ENCODE measurements at places on chromosomes 16 and 17.

GRCh38 chr16:81442220-81442915, 2.2 kb upstream of the CMIP start:
- DNase-seq, result peak; percentile 30

DNA sequence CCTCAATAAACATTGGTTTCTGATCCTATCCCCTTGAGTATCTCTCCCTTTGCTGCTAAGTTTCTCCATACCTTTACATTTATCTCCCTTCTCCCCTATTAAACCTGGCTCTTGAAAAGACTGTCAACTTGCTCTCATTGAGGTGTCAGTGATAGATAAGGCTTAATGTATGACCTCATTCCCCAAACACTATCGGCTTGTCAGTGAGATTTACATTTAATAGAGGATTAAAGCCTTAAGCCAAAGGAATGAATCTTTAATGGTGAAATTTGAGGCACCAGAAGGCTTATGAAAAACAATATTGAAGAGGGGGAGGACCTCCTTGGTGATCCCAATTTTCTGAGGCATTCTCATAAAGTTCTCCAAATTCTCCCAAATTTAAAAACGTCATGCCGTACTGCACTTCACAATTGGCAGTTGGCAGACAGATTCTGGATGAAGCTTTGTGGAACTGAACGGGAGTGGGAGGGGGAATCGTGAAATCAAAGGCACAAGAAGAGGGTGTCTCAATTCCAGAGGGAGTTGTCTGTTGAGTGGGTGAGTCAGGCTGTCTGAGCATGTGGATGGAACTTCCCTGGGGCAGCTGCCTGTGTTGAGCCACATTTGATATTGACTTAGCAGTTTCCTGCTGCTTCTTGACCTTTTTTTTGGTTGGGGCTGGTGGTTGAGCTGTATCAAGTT, 478.8 kb downstream of the NPIPA7 start:
- DNase-seq, result no peak

DNA sequence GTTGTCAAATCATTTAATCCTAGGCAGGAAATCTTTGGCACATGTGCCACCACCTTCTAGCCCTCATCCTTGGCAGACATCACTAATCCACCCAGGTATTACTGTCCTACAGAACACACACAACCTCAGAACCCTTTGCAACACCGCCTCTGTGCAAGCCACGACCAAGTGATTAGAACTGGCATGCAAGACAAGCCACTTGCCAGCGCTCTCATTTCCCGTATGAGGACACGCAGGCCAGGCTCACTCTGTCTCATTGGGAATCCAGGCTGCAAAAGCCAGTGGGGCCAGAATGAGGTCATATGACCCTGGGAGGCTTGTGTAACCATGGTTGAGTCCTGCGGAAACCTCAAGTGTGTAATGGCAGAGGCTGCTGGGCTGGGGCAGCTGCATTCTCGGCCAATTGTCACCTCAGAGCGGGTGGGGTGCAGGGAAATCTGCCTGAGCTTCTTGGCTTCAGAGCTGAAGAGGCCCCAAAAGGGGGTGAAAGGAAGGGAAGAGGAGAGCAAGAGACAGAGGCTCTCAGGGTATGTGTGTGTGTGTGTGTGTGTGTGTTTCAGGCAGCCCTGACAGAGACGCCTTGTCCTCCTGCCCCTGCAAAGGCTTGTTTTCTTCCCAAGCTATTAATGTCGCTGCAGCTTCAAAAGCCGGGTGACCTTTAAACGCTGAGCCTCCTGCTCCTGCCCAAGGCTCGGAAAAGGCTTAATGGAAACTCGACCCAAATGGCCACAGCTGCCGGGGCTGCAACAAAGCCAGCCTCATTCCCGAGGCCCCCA, 43.2 kb upstream of the MRPS23 start:
- DNase-seq, result no peak

DNA sequence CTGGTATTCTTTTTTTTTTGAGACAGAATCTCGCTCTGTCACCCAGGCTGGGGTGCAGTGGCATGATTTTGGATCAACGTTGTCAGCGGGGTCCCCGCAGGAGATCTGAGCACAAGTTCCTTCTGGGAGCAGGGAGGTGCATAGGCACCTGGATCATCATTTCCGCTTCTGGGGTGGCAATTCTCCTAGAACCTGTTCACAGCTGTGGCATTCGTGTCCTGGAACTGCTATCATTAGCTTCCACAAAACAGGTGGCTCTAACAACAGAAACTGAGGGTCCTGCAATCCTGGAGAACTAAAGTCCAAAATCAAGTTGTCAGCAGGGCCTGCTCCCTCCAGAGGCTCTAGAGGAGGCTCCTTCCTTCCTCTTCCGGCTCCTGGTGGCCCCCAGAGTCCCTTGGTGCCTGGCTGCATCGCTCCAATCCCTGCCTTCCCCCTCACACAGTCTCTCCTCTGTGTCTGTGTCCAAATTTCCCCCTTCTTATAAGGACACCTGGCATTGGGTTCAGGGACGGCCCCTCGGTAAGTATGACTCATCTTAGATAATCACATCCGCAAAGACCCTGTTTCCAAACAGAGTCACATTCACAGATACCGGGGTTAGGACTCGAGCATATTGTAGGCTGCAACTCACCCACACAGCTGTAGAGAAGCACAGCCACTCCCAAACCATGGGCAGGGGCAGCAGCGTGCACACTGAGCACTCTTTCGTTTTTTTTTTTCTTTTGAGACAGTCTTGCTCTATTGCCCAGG, 43.5 kb upstream of the KLHDC4 start:
- peak; percentile 94 for DNase-seq

GRCh38 chr17:3542410-3543088, 15.1 kb downstream of the TRPV3 start:
- DNase-seq, result no peak

DNA sequence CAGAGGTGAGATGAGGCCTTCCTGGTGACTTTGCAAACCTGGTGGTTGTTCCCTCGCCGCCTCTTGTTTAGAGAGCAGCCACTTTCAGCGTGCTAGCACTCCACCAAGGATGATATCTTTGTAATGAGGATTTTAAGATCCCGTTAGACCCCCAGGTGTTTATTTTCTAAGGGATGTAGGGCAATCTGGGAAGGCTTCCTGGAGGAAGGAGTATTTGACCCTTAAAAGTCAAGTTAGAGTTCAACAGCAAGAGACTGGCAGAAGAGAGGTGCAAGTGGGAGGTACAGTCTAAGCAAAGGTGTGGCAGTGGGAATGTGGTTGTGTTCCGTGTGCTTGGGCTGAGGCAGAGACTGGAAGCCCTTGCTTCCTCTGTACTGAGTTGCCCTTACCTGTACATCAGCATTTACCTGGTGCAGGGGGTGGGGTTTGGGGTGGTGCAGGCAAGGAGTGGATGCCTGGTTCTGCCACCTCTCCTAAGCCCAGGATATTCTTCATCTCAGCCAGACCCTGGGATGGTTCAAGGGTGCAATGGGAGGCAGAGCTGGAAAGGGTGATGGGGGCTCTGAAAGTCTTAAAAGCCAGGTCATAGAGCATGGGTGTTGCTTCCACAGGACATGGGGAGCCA, 83.6 kb downstream of the SDR42E1 start:
- DNase-seq, result no peak

- no peak for DNase-seq
Measured at GRCh38 chr16:58021661-58022551, 3.6 kb upstream of the MMP15 start.

DNA sequence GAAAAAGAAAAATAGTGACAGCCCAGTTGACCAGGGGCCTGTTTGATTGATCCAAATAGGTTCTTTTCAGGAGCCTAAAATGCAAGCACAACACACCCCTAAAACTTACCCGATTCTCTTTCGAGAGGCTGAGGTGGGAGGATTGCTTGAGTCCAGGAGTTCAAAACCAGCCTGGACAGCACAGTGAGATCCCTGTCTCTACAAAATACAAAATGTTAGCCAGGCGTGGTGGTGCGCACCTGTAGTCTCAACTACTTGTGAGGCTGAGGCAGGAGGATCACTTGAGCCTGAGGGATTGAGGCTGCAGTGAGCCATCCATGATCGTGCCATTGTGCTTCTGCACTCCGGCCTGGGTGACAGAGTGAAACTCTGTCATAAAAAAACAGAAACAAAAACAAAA, 1.5 kb upstream of the KIF19 start:
- DNase-seq, result no peak

DNA sequence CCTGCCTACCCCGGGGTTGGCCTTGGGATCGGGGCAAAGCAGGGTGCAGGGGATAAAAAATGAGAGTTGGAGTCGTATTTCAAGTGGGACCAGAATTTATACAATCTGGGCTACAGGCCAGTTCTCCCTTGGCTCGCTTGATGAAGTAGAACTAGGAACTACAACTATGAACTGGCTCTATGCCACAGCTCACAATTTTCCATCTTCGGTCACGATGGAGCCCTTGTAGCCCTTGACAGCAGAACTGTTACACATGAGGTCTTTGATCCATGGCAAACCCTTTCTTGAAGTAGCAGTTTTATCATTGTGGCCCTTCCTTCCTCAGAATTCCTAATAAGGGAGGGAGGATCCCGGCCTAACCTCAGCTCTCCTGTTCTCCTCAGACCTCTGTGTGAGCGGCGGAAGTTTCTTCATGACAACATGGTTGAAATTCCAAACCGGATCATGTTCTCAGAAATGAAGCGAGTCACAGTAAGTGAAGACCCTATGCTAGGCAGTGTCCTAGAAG, 17.1 kb downstream of the LIG3 start:
- no peak for DNase-seq

DNA sequence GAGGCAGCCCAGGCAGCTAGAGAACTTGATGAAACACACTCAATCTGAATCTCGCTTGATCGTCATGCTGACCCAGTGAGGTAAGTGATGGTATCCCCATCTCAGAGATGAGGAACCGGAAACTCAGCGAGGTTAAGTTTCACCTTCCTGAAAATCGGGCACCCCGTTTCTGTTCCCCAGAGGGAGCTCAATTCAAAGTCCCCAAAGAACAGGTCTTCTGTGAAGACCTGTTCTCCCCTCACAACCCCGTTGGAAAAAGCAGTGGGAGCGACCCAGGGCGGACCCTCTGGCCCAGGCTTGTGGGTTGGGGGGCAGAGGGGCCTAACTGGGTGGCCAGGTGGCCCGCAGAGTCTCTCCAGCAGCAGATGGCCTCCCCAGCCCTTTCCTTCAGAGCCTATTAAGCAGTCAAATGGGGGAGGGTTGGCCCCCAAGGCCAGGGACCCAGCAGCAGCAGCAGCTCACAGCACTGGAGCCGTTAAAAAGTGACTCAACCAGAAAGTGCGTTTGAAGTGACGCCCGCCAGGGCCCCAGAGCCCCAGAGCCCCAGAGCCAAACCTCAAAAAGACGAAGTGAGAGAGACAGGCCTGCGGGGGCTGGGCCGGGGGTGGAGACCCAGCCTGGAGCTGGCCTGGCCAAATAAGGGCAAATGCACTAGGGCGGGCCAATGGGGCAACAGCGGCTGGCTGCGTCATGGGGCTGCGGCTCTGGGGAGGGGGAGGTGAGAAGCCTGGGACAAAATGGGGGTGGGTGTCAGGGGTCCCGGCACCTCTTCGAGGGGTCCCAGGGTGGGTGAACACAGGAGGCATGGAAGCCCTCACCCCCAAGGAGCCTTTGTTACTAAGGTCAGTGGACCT, 9.2 kb upstream of the TSPOAP1 start:
- peak; percentile 97 for DNase-seq

DNA sequence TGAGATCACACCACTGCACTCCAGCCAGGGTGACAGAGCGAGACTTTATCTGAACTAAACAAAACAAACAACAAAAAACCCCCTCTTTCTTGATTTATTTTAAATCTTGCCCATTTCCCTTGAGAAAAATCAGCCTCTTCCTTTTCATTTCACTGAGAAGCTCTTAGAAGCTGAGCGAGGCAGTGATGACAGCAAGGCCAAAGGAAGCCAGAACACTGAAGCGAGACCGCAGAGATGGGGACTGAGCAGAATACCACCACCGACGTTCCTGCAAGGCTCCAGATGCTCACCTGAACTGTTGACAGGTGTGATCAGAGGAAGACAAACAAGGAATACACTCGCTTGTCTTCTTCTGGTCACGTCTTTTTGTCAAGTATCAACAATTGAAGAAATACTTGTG, 30.5 kb upstream of the IRF8 start:
- no peak for DNase-seq

DNA sequence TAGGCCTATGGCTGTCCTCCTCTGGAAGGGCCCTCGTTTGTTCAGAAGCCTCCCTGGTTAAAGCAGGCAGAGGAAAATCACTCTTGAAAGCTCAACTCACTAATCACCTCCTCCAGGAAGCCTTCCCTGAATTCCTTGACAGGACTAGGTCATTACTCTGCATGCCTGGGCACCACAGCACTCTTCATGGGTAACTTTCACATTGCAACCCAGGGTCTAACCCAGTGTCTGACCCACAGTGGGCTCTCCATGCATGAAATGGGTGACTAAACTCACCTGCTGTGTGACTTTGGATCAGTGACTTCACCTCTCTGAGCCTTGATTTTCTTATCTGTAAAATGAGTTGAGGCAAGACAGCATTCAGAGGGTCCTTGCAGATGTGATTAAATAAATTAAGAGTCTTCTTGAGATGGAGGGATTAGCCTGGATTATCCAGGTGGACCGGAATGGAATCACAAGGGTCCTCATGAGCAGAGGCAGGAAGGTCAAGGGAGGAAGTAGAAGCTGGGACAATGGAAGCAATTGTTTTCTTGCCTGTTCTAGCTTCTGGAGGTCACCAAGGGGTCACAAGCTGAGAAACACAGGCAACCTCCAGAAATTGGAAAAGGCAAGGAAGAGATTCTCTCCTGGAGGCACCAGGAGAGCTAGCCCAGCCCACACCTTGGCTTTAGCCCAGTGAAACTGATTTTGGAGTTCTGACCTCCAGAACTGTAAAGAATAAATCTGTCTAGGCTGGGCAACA, 3.8 kb upstream of the RAI1 start:
- no peak for DNase-seq

DNA sequence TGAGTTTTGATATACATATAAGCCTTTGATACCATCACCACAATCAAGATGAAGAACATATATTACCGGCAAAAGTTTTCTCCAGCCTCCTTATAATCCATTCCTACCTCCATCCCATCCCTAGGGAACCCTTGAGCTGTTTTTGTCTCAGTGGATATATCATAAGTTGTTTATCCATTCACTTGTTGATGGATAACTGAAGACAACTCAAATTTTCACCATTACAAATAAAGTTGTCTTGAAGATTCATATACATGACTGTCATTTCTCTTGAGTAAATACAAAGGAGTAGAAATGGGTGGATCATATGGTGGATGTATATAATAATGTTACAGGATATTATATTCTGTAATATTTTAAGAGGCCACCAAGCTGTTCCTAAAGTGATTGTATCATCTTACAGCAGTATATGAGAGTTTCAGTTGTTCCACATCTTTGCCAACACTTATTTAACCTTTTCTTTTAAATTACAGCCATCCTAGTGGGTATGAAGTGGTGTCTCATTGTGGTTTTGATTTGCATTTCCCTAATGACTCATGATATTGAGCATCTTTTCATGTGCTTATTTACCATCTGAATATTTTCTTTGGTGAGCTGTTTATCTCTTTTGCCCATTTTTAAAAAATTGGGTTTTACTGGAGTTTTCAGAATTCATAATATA, 17.4 kb downstream of the NF1 start:
- peak; percentile 11 for DNase-seq

DNA sequence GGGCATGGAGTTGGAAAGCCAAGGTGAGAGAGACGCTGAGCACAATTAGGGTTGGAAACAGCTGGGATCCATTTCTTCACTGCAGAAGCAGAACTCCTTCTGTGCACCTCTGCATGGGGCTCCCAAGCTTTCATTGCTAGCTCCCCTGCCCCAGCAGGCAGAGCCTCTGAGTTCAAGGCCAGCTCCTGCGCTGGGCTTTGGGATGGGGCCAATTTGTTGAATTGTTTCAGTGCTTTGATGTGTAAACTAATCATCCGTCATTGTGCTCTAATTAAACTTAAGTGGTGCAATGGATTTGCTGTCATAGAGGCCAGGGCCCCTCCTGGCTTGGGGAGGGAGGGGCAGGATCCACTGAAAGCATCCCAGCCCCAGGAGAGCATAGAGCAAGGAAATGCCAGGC, 13.5 kb upstream of the LYRM9 start:
- no peak for DNase-seq
